Stimulated activated CD8-positive, alpha-beta memory T cell treated with anti-CD3 and anti-CD28 coated beads, Interleukin-4, amount 100 ng/mL, for 1 hour (primary cell): ENCODE measurements at places on chromosomes 4 and X.
A peak's percentile ranks its signal among the peaks of the same experiment; 100 is the strongest.

GRCh38 chrX:12471061-12471460 is 320.2 kb upstream of the PRPS2 start:
- DNase-seq, result no peak

GRCh38 chr4:48635310-48635709 is 144.8 kb downstream of the FRYL start:
- DNase-seq, result no peak

GRCh38 chr4:3879681-3880614 is 113.8 kb downstream of the ADRA2C start:
- peak; percentile 9 for DNase-seq

- DNase-seq, result no peak
Observed at GRCh38 chrX:119015407-119016237, 41.2 kb downstream of the LONRF3 start.

DNA sequence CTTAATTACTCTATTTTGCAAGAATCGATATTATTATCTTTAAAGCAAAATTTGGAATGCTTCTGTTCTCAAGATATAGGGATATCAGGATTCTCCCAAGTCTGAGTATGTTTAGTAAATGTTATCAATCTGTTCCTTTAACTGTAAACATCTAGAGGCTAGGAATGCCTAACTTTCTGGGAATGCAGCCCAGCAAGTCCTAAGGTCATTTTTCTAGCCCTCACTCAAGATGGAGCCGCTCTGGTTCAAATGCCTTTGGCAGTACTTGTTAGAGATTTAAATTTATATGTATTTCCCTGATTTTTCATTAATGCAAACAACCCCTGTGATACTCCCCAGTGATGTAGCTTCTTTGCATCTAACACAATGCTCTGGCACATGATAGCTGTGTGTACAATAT is 623.8 kb upstream of the LCORL start:
- no peak for DNase-seq

GRCh38 chr4:106303548-106304281 is 12.3 kb downstream of the TBCK start:
- no peak for DNase-seq

DNA sequence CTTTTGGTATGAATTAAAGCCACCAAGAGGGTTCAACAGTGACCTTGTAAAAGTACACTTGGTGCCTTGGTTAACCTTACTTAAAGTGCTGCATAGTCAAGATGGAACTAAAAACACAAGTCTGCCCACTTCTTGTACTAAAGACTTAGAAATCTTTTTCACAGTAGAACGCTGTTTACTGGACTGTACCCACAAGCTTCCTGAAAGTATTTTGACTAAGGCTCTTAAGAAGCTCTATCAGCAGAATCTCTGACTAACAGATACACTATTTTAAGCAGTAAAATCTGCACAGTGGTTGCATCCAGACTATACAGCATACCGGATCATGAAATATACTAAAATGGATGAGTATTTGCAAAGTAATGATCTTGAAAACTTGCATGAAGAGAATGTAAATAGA is 7.2 kb downstream of the RAB28 start:
- DNase-seq, result no peak

DNA sequence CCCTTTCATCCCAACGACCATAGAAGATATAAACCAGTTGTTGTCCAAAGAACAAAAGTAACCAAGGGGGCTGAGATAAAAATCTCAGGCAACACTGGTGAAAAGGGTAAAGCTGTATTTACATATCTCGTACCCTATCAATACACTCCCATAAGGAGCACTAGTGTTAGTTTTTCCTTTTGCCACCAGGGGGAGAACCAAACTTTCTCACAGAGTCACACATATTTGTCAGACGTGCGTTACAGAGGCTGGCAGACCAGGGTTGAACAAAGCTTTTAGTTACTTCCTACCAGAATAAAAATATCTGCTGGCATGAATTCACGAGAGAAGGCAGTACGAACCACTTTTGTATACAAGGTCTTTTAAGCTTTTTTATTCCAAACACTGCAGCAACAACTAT is 88.3 kb downstream of the AMELX start:
- no peak for DNase-seq

GRCh38 chrX:133444952-133445831 is 29.9 kb upstream of the GPC4 start:
- DNase-seq, result no peak
